ENCODE measurements at places on chromosomes 2 and 18.

GRCh38 chr2:41400088-41400665 lies 647.6 kb upstream of the PKDCC start:
- H3K36me3 ChIP-seq = no peaks in the 10 kb centered on the region
- no peak overlapping the region for H3K4me3 ChIP-seq
- H3K27me3 ChIP-seq = no peaks in the 10 kb centered on the region

DNA sequence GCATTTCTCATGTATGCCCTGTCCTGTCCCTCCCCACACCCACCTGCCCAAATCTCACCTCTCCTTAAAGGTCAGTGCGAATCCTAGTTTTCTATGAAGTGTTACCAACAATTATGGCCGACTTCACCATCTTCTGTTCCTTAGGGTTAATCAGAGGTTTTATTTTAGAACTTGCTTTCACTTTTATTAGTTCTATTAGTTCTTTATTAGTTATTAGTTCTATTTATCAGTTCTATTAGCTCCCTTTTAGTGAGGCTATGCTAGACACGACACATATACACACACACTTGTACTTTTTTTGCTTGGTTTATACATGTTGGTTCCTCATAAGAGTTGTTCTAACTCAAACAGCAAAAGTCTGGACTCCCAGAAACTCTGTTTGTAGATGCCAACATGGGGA lies 176.8 kb upstream of the MSH6 start:
- no peak overlapping the region for H3K27ac ChIP-seq
- DNase-seq = no peak
- no peaks in the 10 kb centered on the region for H3K36me3 ChIP-seq
- no peaks in the 10 kb centered on the region for H3K4me1 ChIP-seq
- H3K4me3 ChIP-seq = no peak overlapping the region

DNA sequence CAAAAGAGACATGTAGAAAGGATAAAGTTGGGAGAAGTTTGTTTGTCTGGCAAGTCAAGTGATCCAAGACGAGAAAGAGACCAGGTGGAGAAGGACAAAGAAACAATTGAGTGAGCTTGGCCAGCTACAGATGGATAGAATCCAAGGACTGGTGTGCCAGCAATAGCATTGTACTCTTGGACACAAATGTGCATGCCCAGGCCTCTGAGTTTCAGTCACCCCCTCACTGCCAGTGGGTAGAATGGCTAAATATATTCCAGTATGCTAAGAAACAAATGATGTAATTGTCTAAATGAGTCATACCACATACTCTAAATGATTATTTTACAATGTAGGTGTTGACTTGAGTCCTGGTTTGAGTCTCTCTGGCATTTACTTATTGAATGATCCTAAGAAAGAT lies 881.3 kb downstream of the LRRTM4 start:
- DNase-seq = peak; percentile 30
- H3K27ac ChIP-seq = no peak overlapping the region
- no peaks in the 10 kb centered on the region for H3K27me3 ChIP-seq
- no peaks in the 10 kb centered on the region for H3K36me3 ChIP-seq
- H3K4me1 ChIP-seq = no peaks in the 10 kb centered on the region

DNA sequence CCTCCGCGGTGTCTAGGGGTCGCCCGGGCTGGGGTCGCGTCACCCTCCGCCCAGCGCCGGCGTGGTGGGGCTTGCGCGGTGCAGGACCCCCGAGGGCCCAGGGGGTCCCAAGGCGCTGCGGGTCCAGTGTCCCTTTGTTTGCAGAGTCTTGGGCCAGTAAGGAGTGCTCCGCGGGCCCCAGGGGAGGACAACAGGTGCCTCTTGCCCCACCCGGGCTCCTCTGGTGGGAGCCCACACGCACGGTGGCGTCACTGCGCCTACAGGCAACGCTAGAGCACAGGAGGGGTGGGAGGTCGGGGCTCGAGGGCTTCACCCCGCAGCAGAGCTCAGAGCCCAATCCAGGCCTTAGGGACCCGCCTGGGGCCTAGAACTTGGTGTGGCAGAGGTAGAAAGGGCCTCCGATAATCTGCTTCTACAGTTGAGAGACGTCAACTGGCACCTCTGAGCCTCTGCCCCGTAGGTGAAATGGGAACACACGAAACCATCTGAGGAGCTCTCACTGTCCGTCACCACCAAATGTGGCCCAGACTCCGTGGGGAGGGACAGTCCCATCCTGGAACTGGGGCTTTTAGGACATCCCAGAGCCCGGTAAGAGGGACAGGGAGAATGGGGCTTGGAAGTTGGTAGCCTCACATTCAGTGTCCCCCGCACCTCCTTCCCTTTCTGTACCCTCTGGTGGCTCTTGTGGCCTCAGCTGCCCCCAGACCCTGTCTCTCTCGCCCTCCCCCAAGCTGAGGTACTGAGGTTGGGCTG lies 1.4 kb downstream of the ARID5A start:
- H3K4me1 ChIP-seq = peaks cover 31% of the 10 kb centered on the region
- H3K36me3 ChIP-seq = no peaks in the 10 kb centered on the region
- peak overlapping the region; percentile 67 for H3K27ac ChIP-seq
- DNase-seq = no peak
- H3K27me3 ChIP-seq = no peaks in the 10 kb centered on the region

DNA sequence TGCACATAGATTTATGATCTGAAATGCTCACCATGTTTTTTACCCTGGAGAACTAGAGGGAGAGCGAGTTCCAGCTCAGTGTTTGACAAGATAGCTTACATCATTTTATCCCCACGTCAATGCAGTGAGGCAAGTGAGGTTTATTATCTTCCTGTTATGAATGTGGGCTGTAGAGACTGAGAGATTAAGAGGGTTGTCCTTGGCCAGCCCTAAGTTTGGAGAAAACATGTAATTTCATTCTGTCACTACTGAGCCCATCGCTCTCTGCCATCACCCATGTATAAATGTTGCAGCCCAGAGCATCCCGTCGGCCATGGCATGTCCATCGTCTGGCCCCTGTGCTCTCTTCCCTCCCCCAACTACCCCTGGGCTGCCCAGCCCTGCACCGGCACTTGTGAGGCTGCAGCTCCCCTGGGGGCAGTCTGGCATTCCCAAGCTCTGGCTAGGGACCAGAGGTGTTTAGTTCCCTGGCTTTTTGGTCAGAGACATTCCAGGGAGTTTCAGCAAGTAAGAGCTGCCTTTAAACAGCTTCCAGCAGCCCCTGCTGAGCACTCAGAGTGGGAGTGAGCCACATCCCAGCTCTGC lies 136.7 kb downstream of the ANTXR1 start:
- no peaks in the 10 kb centered on the region for H3K36me3 ChIP-seq
- H3K27me3 ChIP-seq = no peaks in the 10 kb centered on the region
- H3K4me3 ChIP-seq = no peak overlapping the region
- peaks cover 34% of the 10 kb centered on the region for H3K4me1 ChIP-seq
- peak; percentile 68 for DNase-seq
- peak overlapping the region; percentile 73 for H3K27ac ChIP-seq

GRCh38 chr2:118813111-118813510 lies 34.3 kb downstream of the EN1 start:
- H3K27ac ChIP-seq = no peak overlapping the region
- H3K4me3 ChIP-seq = no peak overlapping the region
- no peak for DNase-seq
- no peaks in the 10 kb centered on the region for H3K27me3 ChIP-seq
- no peaks in the 10 kb centered on the region for H3K4me1 ChIP-seq

DNA sequence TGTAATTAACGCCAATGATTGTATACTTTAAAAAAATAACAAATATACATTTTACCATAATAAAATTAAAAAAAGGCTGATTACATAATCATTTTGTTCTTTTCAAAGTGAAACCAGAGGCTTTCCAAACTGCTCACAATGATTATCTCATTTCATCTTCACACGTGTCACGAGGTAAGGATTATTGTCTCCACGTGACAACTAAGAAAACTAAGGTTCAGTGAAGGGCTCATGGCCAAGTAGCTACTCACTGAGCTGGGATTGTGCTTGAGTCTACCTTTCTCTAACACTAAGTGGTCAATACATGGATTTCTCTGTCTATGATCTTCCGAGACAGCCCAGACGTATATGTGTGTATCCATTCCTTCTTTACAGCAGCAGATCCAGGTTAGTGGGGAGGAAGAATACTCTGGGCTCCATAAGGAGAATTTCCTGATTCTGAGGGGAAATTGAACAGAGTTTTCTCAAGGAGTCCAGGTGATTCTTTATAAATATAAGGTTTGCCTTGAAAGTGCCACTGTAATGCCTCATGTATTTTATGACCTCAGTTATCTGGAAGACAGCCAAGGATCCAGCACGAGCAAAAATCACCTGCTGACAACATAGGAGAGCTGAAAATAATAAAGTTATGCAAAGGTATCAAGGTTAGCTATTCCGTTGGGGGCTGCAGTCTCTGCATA lies 25.6 kb upstream of the ACSL3 start:
- DNase-seq = peak; percentile 58
- H3K4me1 ChIP-seq = no peaks in the 10 kb centered on the region
- no peaks in the 10 kb centered on the region for H3K27me3 ChIP-seq
- H3K4me3 ChIP-seq = no peak overlapping the region

GRCh38 chr2:108446703-108447102 lies 2.3 kb upstream of the GCC2 start:
- no peak overlapping the region for H3K27ac ChIP-seq
- H3K4me3 ChIP-seq = no peak overlapping the region
- H3K27me3 ChIP-seq = no peaks in the 10 kb centered on the region
- H3K36me3 ChIP-seq = no peaks in the 10 kb centered on the region

All from thyroid gland (tissue), 4 donors.